ENCODE measurements at places on chromosomes 11 and 22.

DNA sequence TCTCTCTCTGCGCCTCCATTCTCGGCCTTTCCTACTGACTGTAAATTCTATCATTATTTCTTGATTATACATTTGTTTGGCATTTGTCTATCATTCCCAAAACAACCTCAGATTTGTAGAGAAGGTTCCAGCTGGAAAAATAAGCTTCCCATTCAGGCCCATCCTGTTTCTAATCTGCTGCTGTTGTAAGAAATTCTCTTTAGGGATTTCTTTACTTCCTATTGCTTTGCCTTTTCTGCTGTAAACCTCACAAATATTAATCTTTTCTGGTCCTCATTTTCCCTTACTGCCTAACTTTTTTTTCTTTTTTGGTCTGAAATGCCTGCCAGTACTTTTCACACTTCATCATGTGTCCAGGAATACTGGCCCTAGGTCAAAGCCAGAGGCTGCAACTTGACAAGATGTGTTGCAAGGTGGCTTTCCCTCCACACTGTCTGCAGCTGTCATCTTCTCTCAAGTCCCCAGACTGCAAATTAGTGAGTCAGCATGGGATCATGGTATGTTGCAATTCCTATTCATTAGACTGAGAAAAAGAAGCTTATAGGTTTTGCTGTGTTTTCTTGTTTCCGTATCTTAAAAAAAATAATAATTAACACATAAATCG, 858.7 kb upstream of the CHORDC1 start:
- DNase-seq, result peak; percentile 72

GRCh38 chr11:96168623-96169022, 174.4 kb downstream of the MAML2 start:
- peak; percentile 86 for DNase-seq

DNA sequence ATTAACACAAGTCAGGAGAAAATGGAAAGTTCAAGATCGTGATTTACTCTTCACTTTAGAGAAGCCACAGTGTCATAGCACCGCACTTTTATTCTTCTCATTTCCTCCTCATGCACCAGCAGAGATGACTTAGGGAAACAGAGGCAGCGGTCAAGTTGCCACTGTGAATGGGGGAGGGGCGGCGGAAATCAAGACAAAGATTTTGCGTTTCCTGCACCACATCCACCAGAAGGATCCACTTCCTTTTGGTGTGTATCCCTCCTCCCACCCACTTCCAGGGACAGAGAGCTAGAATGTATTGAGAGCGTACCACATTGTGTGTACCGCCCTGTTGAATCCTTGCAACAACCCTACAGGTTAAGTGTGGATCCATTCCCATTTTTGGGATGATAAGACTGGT, 21.8 kb downstream of the TSPAN18 start:
- no peak for DNase-seq

DNA sequence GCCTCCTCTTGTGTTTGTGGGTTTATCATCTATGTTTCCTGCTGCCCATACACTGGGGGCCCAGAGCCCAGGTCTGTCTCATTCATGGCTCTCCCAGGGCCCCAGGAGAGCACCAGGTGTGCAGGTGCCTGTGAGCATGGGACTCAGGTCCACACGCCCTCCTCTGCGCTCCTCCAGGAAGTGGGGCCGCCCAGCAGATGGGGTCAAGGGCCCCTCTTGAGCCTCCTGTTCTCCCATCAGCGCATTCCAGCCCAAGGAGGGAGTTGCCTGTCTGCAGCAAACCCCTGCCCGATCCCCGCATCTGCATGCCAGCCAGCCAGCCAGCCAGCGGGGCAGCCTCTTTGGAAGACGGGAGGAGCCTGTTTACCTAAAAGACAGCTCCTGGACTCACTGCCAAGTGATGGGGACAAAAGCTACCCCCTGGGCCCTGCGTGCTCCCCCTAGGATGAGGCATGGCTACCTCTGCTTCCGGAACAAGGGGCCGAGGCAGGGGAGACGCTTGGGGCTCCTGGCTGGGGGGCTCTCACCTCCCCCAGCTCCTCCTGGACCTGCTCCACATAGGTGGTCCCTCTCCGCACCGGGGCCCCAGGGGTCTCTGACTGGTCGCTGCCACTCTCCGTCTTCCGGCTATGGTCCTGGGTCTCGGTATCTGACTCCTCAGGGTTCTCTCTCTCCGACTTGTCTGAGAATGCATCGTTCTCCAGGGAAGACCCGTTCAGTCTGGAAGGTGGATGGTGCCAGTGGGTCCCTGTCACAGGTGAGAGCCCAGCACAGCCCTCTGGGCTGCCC, 49.7 kb upstream of the CARS1 start:
- DNase-seq, result no peak

- DNase-seq, result peak; percentile 60
Measured at GRCh38 chr22:33350961-33351360, 292.8 kb upstream of the SYN3 start.

- DNase-seq, result peak; percentile 45
Measured at GRCh38 chr11:12377824-12378593, 638 bp downstream of the PARVA start.

- DNase-seq, result no peak
Measured at GRCh38 chr11:11157185-11157584, 195.9 kb downstream of the CSNK2A3 start.

- DNase-seq, result no peak
Measured at GRCh38 chr11:5343474-5344335, at the start of gene OR51B5. Gene OR51B5, minus strand, starts transcription at chr11:5343524. Its CDS starts 0 bp downstream, at chr11:5343524.

DNA sequence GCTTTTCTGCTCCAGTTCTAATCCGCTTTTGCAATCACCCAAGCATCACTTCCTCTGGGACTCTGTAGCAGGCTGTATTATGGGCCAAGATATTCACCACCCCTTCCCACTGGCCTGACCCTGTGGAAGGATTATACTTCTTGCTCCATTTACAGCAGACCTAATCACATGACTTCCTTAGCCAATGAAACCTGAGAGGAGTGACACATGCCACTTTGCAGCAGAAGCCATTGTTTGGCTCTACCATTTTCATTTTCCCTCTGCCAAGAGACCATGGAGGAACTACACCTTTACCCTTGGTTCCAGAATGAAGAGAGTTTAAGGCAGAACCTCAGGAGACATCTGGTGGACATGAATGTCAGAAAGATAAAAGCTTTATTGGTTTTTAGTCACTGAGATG, 134.9 kb upstream of the HSD17B12 start:
- DNase-seq, result no peak

- no peak for DNase-seq
Measured at GRCh38 chr11:17653611-17654010, 65.8 kb upstream of the MYOD1 start.

GRCh38 chr11:61629082-61629833, 48.4 kb upstream of the SYT7 start:
- DNase-seq, result no peak

- DNase-seq, result no peak
Measured at GRCh38 chr11:120105576-120105975, 32.3 kb downstream of the TRIM29 start.

DNA sequence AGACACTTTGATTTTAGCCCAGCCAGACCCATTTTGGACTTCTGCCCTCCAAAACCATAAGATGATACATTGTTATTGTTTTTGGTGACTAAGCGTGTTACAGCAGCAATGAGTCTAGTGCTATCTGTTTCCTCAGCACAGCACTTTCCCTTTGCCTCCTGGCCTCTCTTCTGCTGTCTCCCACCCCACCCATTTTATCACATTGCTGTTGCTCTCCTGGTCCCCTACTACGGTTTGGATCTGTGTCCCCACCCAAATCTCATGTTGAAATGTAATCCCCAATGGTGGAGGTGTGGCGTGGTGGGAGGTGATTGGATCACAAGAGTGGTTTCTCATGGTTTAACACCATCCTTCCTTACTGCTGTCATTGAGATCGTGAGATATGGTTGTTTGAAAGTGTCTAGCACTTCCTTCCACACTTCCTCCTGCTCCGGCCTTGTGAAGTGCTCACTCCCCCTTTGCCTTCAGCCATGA, 59.8 kb upstream of the CD82 start:
- peak; percentile 13 for DNase-seq

- no peak for DNase-seq
Measured at GRCh38 chr11:130315354-130315970, 745 bp upstream of the ZBTB44 start.

DNA sequence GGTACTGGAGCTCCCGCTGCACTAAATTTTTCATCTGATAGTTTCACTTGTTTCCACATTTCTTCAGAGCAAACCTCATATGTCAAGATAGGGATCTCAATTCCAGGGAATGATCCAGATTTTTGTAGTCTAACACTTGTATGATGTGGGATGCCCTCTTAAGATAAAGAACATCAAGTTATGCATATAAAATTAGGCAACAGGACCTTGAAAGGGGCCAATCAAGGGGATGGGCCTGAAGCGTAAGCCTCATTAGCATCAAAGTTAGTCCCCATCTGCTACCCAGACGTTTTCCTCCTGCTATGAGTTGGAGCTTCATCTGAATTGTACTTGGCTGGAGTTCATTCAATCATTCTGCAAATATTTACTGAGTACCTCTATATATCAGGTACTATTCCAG, 17.5 kb downstream of the PDGFD start:
- DNase-seq, result no peak

GRCh38 chr11:22539821-22540256, 85.8 kb downstream of the FANCF start:
- DNase-seq, result peak; percentile 45

GRCh38 chr11:132064987-132065620, 694.7 kb downstream of the NTM start:
- DNase-seq, result peak; percentile 99

DNA sequence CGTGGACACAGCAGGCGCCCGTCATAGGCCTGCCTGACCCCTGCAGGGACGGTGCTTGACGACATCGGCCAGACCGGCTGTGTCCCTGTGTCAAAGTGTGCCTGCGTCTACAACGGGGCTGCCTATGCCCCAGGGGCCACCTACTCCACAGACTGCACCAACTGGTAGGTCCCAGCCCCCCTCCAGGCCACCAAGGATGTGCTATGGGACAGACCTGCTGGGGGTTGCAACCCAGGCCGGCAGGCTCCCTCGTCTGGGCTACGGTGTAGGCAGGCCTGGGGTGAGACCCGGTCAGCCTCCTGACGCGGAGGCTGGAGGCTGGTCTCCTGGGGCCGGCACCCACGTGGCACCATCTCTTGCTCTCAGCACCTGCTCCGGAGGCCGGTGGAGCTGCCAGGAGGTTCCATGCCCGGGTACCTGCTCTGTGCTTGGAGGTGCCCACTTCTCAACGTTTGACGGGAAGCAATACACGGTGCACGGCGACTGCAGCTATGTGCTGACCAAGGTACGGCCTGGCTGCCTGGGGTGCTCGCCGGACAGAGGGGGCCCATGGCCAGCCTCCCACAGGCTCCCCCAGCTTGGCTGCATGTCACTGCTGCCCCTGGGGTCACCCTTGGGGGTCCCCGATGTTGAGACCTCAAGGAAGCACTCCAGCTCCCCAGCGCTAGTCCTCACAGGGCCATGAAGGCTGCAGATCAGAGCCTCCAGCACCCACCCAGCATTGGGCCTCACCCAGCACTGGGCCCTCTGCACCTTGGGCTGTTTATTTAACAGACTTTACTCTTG, 7.7 kb downstream of the MUC5AC start:
- DNase-seq, result no peak

GRCh38 chr11:33256031-33256812, 959 bp upstream of the HIPK3 start:
- peak; percentile 32 for DNase-seq

DNA sequence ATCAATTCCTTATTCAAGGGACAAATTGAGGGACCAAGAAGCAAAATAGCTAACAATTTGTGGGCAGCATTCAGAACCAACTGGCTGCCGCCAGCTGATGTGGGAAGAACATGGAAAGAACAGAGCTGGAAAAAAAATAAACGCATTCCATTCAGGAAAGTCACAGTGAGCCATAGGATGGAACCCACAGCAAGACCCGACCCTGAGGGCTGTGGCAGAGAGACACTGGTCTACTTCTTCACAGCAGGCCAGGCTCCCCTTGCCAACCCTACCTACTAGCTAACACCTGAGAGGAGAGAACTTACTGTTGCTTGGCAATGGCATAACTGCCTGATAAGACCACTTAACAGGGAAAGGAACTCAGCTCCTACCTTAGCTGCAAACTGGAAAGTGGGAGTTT, 123.5 kb upstream of the APOA1 start:
- DNase-seq, result peak; percentile 33

GRCh38 chr11:34243600-34244464, 114.0 kb downstream of the ABTB2 start:
- peak; percentile 71 for DNase-seq

DNA sequence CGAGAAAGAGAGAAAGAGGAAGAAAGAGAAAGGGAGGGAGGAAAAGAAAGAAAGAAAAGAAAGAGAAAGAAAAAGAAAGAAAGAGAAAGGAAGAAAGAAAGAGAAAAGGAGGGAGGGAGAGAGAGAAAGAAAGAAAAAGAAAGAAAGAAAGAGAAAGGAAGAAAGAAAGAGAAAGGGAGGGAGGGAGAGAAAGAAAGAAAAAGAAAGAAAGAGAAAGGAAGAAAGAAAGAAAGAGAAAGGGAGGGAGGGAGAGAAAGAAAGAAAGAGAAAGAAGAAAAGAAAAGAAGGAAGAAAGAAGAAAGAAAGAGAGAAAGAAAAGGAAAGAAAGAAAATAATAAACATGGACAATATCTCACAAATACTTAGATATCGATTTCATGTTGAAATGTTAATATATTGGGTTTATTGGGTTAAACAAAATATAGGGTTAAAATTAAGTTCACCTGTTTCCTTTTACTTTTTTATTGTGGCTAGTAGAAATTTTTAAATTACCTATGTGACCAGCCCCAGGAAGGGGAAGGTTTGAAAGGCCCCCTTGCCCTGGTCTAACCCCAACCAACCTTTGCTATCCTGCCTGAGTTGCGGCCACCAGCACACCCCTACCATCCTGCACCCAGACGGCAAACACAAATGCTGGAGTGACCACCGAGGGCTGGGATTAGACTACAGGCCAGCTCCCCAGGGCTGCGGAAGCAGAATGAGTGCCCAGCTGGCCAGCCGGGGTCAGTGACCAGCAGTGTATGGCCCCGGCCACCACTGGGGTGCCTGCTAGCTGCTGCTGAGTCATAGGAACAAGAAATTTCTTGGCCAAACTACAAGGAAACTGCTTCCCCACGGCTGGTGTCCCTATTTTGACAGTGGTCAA, 81.0 kb upstream of the FGF3 start:
- DNase-seq, result no peak

GRCh38 chr11:92894197-92894596, 75.3 kb upstream of the MTNR1B start:
- DNase-seq, result no peak

- no peak for DNase-seq
Measured at GRCh38 chr11:72685560-72686480, 11.6 kb upstream of the PDE2A start.

- no peak for DNase-seq
Measured at GRCh38 chr11:116062490-116063171, 558.4 kb upstream of the CADM1 start.

- no peak for DNase-seq
Measured at GRCh38 chr11:34773826-34774225, 142.4 kb downstream of the APIP start.

Measured in foreskin keratinocyte (primary cell).